ENCODE measurements at places on chromosomes 5 and 9. TPM values are rescaled to one million over a fixed set of nuclear protein-coding genes. Genes with fewer than 3 reads are reported as not detected.

BDP1 gene
- total RNA-seq = 11.2 TPM

ACTL7B gene
- not detected for total RNA-seq

CKMT2 gene
- 0.29 TPM for total RNA-seq

PITX1 gene
- 6.1 TPM for total RNA-seq

TEK gene
- 2.3 TPM for total RNA-seq

ZNF483 gene
- 1.4 TPM for total RNA-seq

DMRT3 gene
- not detected for total RNA-seq

CDH6 gene
- 0.29 TPM for total RNA-seq

CLIC3 gene
- total RNA-seq = 29.6 TPM

TSSK1B gene
- not detected for total RNA-seq

HAPLN1 gene
- total RNA-seq = not detected

COL27A1 gene
- total RNA-seq = 13.8 TPM

MLANA gene
- total RNA-seq = not detected

TAL2 gene
- not detected for total RNA-seq

GNAQ gene
- total RNA-seq = 17.9 TPM

VCAN gene
- total RNA-seq = 38.9 TPM

GABRA1 gene
- not detected for total RNA-seq

IL17B gene
- total RNA-seq = not detected

THG1L gene
- total RNA-seq = 15.0 TPM

NDOR1 gene
- 19.0 TPM for total RNA-seq

SLC34A1 gene
- not detected for total RNA-seq

AGXT2 gene
- total RNA-seq = not detected

BAAT gene
- total RNA-seq = not detected

SLC6A3 gene
- total RNA-seq = not detected

IL4 gene
- not detected for total RNA-seq

PCDHA7 gene
- not detected for total RNA-seq

ADAMTSL2 gene
- not detected for total RNA-seq

EGR1 gene
- 11.5 TPM for total RNA-seq

LRRC19 gene
- total RNA-seq = not detected

DAB2IP gene
- 10.7 TPM for total RNA-seq

FAM151B gene
- total RNA-seq = 2.9 TPM

PCDHGA9 gene
- total RNA-seq = 0.86 TPM

MINAR2 gene
- not detected for total RNA-seq

SURF4 gene
- total RNA-seq = 554 TPM

Data from myometrial cell (primary cell).